ENCODE measurements at places on chromosomes 12 and 14.

DNA sequence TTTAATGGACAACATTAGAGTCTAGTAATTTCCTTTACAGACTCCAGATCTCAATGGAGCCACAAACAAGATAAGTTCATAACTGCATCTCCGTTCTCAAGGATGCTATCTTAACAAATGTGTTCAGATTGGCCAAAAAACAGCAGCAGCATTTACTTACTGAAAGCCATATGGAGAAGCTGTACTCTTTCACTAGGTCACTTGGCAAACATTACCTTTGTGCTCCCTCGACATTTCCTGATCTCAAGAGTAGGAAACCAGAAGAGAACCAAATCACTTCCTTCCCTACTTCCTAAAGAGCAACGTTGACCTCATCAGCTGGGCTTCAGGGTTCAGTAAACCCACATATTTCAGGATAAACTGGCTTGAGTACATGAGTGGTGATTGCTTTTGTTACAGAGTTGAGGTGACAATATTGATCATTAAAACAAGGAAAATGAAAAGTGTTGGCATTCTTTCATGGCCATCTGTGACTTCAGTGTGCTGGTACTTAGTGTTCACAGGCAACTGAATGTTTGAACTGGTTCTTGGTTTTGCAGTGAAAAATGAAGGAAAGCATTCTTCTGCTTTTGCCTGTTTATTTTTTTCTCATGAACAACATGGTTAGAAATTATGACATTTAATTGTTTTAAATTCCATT lies 449.6 kb downstream of the TMEM117 start:
- DNase-seq = no peak

- peak; percentile 57 for DNase-seq
Measured at GRCh38 chr14:52059649-52060048, 9.2 kb downstream of the NID2 start.

- no peak for DNase-seq
Measured at GRCh38 chr14:95348395-95349080, 28.8 kb upstream of the CLMN start.

GRCh38 chr12:123120452-123121166 lies 30.3 kb downstream of the PITPNM2 start:
- no peak for DNase-seq

DNA sequence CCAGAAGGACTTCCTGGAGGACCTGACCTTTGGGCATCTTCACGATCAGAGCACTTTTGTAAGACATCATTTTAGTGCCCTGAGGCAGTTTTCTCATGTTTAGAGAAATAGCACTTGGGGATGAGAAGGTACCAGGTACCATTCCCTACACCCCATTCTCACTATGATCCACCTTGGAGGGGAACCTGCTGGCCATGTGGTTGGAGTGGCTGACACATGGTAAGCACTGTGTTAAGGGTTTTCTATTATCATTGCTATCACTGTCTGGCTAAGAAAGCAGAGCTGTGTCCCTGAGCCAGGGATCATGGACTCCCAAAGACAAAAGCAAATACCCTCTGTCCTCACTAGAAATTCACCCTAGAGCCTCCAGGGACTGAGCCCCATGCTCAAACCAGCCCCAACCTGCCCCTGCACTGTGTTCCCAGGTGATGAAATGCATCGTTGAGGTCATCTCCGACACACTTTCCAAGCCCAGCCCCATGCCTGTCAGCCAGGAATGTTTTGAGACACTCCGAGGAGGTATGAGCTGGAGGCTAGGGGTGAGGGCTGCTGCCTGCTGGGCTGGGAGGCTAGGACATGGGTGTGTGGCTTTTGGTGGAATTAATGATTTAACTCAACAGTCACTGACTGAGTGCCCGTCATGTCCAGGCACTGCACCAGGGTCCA lies 3.4 kb downstream of the CHGA start:
- DNase-seq = no peak

GRCh38 chr14:103074729-103075367 lies 9.2 kb upstream of the LBHD2 start:
- DNase-seq = no peak

GRCh38 chr12:97140355-97140754 lies 233.3 kb downstream of the NEDD1 start:
- DNase-seq = no peak

DNA sequence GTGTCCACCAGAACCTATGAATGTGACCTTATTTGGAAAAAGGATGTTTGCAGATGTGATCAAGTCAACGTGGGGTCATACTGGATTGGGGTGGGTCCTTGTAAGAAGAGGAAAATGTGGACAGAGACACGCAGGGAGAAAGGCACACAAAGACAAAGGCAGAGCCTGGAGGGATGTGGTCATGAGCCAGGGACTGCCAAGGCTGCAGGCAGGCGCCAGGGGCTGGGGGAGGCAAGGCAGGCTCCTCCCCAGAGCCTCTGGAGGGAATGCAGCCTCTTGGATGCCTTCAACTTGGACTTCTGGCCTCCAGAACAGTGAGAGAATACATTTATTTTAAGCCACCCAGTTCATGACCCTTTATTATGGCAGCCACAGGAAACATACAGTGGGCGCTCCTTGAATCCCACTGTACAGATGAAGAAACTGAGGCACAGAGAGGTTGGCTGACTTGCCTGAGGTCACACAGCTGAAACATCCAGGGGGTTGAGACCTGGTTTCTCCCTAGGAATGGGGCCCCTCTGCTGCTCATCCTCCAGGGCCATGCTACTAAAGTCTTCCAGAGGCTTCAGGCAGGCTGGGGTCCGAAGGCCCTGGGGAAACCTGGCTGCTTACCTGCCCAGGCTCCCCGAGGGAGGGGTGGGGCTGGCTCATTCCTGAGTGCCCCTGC lies 99.7 kb downstream of the RFLNA start:
- peak; percentile 89 for DNase-seq

- DNase-seq = no peak
Measured at GRCh38 chr14:51784466-51784865, 75.9 kb upstream of the GNG2 start.

- DNase-seq = no peak
Measured at GRCh38 chr14:87133073-87133801, 859.7 kb downstream of the GALC start.

DNA sequence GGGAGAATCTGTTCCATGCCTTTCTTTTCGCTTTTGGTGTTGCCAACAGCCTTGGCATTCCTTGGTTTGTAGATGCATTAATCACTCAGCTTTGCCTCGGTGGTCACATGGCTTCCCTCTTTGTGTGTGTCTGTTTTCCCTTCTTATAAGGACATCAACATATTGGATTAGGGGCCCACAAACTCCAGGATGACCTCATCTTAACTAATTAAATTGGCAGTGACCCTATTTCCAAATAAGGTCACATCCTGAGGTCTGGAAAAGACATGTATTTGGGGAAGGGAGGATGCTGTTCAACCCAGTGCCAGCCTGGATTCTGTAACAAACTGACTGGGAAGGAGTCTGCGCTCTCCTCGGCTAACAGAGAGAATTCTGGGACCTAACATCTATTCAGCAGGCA lies 365.7 kb upstream of the FKBP4 start:
- DNase-seq = peak; percentile 51

- no peak for DNase-seq
Measured at GRCh38 chr14:76884394-76884793, 58.2 kb downstream of the LRRC74A start.

DNA sequence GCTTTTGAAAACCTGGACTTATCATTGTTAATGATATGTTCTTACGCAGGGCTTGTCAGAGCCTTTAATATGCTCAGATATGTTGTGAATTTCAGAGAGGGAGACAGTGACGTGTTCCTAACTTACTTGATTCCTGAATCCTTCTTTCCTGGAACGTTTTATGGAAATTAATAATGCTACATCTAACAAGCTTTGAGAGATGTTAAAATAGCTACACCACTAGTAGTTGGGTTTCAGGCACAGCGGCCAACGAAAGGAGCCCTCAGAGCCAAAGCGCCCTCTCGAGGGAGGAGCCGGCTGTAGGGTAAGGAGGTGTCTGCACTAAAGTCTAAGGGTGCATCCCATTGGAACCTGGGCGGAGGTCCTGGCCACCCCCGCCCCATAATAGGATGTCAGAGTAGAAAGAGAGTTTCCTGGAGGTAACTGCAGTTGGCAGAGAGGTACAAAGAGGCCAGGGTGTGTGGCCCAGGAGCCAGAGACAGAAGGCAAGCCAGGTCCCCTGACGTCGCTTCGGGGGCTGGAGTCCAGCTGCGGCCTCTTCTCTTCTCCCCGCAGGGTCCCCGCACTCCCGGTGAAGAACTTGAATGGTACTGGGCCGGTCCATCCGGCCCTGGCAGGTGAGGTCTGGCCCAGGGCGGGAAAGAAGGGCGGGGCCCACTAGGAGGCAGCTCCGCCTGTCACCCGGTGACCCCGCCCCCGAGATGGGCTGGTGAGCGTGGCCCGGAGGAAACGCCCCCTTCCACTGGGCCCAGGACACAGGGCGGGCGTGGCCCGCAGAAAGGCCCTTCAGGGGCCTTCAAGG lies 36.3 kb downstream of the DTX1 start:
- DNase-seq = no peak

DNA sequence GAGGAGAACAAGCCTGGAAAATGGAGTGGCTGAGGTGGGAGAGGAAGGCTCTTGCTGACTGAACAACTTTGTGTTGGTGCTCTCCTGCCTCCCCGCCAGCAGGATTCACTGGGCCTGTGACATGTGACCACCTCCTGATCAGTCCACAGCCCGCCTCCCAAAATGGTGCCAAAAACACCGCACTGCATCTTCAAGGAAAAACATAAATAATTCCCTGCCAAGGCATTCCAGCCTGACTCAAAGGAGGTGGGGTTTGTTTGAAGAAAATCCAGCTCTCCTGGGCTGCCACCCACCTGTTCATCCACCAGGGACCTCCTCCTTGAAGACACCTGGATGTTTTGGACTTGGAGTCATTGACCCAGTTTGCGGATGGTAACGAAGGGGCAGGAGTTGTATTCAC lies 83.8 kb upstream of the PIWIL1 start:
- DNase-seq = no peak

DNA sequence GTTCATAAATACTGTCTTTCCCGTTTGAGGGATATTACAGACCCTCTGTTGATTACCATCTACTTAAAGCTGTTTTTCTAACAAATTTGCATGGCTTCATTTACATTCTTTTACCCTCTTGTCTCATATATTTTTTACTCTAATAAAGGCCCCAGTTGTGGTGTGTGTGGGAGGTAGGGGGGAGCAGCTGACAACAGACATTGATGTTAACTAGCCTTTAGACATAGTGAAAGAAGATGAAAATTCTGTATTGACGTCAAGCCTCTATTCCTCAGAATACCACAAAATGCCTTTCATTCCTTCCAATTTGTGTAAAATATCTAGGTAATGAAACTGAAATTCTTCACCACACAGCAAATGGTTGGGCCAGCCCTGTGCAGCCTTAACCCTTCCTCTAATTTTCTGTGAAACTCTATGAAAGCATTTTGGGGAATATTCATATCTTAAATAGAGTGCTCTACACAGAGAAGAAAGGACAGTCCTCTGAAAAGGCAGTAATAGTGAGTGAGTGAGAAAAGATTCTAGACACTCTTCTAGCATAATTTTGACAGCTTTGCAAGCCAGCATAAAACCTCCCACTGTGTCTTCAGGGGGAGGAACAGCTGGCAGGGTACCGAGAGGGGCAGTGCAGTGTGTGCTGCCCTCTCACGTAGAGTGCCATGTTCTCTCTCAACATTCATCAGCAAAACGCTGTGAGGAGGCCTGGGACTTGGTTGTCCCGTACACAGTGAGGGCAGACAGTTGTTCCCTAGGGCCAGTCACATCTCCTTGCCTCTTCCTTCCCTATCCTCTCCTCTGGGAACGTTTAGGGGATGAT lies 20.1 kb upstream of the CERS5 start:
- DNase-seq = peak; percentile 97

GRCh38 chr12:52789637-52790426 lies 6.1 kb downstream of the KRT3 start:
- DNase-seq = no peak

DNA sequence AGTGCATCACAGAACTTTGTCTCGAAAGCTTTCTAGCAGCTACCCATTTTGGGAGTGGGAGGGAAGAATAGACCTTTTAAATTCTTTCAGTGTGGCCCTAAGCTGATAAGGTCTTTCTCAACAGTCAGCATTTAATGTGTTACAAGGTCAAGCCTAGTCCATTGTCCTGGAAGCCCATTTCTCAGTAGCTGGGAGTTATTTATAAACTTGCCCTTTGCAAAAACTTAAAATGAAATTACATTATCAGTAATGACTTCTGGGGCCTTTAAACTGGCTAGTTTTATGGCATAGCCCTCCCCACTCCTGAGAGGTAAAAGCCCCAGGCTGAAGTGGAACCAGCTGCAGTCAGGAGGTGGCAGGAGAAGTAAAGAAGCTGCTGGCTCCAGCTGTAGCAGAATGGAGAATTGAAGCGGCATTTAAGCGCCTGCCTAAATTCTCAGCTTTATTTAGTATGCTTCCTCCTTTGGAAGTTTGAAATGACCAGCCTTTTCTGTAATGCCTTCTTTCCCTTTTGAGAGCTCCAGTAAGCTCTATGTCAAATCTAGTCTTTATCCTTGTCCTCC lies 12.4 kb downstream of the COPZ1 start:
- DNase-seq = no peak

GRCh38 chr12:32761716-32762115 lies 6.0 kb upstream of the YARS2 start:
- no peak for DNase-seq

DNA sequence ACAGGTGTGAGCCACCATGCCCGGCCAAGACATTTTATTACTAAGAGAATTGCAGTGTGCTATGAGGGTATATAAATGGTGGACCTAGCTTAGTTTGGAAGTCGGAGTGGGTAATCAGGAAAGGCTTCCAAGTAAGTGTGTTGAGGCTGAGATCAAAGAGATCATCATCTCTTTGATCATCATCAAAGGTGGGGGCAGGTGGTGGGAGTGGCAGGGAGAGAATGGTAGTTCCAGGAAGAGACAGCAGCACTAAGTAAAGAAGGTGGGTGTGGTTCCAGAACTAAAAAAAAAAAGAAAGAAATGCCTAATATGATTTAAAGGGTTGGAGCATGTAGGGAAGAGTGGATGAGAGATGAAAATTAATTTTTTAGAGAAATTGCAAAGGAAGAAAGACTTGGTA lies 14.7 kb downstream of the SLC4A8 start:
- no peak for DNase-seq

DNA sequence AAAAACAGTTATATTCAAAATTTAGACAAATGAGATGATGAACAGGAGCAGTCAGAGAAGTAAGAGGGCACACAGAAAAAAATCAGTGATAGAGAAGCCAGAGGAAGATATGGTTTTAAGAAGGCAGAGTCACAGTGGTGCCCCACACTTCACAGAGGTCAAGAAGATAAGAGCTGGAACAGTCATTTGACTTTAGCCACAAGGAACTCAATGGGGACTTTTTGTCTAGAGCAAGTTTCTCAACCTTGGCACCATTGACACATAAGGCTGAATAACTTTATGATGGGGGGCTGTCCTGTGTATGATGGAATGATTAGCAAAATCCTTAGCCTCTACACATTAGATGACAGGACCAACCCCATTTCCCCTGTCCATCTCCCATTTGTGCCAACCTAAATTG lies 172.8 kb upstream of the PLEKHG7 start:
- DNase-seq = no peak

GRCh38 chr14:69573831-69574262 lies 824 bp downstream of the CCDC177 start:
- DNase-seq = no peak

Data from EH (cell line).